ENCODE measurements at places on chromosomes 7 and 10. TPM values are rescaled to one million over a fixed set of nuclear protein-coding genes. Genes with fewer than 3 reads are reported as not detected.

Gene CPVL
- total RNA-seq: 37.5 TPM

Gene AQP1
- 236 TPM for total RNA-seq

Gene TRIM4
- 6.9 TPM for total RNA-seq

Gene LSM5
- 31.0 TPM for total RNA-seq
